ENCODE measurements at places on chromosomes 12 and 14.
A peak's percentile ranks its signal among the peaks of the same experiment; 100 is the strongest.

DNA sequence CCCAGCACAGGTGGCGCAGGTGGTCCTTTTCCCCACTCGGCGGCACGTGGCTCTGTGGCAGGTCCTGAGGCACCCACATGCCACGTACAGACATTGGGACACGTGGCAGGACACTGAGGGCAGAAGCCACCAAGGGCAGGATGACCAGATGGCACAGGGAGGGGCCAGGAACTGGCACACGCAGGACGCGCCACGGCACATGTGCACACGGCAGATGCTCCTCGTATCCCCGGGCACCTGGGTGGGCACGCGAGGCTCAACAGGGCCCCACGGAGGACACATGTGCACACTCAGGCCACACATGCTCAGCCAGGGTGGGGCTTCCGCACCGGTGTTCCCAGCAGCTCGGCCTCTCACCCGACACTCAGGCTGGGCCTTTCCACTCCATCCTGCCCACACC, 52.0 kb downstream of the FBRSL1 start:
- no peak for DNase-seq

DNA sequence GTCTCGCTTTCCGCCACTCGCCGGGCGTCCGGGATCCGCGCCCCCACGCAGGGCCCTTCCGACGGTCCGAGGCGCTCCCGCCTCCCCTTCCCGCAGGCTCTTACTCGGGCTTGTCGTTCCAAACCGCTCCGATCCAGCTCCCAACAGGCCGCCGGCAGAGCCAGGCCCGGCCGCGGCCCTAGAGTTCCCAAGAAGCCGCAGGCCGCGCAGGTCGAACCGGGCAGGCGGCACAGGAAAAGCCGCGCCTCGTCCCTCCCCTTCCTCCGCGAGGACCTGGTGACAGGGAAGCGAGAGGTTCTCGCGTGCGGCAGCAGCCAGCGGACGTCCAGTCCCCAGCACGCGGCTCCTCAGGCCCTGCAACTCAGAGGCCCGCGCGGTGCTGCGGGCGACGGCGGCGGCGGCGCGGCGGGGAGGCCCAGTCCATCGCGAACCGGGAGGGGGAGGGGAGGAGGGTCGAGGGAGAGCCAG, 272 bp downstream of the HECTD1 start:
- no peak for DNase-seq

DNA sequence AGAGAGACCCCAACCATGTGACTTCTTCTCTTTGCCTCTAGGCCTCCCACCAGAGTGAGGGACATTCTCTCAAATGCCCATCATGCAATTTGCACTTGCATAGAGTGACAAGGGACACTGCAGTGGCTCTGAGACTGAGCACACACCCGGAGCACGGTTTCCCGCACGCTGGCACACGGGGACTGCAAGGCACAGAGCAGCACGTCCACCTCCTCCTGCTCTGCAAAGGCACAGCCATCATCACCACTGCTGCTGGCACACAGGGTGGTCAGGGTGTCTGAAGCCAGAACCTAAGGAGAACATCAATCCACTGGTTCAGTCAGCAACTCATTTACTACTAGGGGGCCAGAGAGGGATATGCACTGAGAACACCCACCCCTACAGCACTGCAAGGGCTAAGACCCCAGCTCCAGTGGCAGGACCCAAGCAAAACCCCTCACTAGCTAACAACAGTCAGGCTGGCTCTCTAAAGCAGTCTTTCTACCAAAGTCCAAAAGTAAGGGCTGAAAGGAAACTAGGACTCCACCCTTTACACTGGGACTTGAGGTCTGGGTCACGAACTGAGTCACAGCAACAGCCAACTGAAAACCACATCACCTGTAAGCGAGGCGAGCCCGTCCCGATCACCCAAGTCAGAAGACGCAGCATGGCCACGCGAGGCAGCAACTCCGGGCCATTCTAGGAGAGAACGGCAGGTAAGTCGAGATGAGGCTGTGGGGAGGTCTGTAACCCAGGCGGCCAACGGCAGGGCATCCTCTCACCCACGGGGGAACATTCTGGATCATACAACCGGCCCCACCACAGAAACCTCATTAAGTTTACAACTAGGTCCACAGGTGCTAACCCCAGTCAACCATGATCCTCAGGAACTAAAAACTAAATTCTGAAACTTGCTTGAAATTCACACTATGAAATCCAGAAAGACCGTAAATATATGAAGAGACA, 37.9 kb downstream of the GCN1 start:
- DNase-seq, result no peak

DNA sequence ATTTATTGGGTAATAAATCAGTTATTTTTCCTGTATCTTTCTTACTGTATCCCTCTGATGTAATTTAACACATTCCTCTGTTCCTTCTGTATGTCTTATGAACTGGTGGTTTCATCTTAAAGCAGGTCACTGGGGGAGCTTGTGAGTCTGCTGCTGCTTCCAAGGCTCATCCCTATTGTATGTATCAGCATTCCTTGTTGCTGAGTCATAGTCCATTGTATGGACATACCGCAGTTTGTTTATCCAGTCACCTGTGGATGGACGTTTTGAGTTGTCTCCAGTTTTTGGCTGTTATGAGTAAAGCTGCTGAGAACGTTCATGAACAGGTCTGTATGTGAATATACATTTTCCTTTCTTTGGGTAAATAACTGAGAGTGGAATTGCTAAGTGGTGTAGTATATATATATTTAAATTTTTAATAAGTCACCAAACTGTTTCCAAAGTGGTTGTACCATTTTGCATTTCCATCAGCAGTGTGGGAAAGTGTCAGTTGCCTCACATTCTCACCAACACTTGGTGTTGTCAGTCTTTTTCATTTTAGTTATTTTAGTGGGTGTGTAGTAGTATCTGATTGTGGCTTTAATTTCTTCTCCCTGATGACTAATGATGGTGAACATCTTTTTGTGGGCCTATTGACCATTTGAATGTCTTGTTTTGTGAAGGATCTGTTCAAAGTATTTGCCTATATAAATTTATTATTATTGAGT, 82.7 kb downstream of the BEGAIN start:
- no peak for DNase-seq

DNA sequence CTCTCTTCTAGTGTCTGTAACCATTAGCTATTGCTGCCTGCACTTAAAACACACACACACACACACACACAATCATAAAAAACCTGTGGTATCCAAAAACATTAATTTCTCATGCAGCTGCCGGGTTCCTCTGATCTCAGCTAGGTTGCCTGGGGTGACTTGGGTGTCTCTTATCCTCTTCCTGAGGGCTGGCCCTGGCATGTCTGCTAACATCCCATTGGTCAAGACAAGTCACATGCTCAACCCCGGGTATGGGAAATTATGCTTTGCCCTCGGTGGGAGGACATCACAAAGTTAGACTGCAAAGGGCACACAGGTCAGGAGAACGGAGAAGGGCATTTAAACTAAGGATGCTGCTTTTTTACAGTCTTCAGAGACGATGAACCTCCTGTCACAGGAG, 55.7 kb downstream of the TRPV4 start:
- DNase-seq, result no peak

- DNase-seq, result no peak
Observed at GRCh38 chr12:122452701-122453285, 30.3 kb upstream of the CLIP1 start.

DNA sequence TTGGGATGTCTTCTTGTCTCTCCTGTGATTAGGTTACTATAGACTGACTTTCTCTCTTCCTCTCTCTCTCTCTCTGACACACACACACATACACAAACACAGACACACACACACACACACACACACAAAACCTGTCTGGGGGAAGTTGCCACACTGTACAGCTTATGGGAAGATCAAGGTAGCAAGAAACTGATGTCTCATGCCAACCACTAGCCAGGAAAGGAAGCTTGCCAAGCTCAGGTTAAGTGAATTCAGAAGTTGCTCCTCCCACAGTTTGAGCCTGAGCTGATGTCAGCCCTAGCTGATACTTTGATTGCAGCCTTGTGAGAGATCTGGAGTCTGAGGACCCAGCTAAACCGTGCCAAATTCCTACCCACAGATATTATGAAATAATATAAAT, 67.1 kb downstream of the PPFIA2 start:
- no peak for DNase-seq

DNA sequence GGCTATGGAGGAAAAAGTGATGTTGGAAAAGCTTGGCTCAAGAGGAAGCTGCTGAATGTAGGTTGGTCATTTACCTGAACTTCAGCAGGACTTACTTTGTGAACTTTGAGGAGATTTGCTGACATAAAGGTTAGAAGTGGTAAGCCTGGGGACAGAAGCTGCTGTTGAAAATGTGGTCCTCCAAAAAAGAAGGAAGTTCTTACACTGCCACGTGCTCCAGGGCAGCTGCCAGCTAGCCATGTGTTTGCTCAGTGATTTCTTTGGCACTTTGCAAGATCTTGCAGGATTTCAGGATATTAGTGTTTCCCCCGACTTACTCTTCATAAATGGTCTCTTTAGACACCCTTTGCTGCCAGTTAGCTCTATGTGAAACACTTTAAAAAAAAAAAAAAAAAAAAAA, 14.8 kb upstream of the DYRK2 start:
- peak; percentile 47 for DNase-seq

DNA sequence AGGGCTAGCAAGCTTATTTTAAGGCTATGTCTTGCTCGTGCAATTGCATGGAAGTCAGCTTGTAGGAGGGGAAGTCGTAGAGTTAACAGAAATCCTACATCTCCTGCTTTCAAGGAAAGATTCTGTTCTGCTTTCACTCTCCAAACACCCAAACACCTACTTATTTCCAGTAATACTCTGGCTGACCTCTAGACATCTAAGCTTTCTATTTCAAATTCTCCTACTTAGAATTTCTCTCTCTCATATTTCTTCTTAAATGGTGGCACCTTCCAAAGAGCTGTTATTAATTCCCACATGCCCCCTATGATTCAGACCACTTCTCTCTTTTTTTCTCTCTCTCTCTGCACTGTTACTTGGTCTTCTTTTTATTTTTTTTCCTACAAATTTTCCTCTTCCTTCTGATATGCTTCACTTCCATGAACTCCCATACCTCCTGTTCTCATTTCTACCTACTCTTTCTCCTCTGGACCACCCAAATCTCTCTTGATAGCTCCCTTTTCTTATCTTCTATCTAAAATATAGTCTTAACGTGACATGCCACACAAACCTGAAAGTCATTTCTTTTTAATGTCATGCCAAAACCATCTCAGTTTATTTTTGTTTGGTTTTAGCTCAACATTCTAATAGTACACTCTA, 90.8 kb downstream of the RPS6KA5 start:
- peak; percentile 59 for DNase-seq

DNA sequence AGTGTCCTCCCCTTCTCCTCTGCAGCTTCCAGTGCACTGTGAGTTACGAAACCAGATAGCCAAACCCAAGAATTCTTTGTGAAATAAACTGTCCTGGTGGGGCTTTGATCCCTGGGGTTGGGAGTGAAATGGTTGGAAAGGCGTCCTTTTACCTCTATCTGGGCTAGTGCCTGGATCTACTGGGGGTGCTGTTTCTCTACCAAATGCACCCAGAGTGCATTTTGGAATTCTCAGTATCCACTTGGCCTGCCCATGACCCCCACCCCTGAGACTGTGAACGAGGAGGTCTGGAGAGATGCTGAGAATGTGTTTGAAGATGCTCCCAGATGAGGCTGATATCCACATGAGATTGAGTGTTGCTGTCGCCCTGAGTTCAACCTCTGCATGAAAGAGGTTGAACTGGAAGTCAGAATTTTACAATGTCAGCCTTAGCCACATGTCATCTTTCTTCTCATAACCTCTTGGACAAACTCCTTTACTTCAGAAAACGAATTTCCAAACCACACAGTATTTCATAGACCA, 87.1 kb upstream of the CLMN start:
- no peak for DNase-seq

DNA sequence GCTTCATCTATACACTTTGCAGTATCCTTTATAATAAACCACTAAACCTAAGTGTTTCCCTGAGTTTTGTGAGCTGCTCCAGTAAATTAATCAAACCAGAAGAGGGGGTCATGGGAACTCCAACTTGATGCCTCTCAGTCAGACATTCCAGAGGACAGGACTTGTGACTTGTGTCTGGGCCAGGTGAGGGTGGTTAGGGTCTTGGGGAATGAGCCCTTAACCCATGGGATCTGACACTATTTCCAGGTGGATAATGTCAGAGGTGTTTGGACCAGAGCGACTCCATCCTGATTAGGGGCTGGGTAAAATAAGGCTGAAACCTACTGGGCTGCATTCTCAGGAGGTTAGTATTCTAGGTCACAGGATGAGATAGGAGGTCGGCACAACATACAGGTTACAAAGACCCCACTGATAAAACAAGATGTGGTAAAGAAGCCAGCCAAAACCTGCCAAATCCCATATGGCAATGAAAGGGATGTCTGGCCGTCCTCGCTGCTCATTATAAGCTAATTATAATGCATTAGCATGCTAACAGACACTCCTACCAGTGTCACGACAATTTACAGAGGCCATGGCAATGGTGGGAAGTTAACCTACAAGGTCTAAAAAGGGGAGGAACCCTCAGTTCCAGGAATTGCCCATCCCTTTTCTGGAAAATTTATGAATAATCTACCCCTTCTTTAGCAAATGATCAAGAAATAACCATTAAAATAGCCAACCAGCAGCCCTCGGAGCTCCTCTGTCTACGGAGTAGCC, 58.7 kb downstream of the BCAT1 start:
- no peak for DNase-seq

- DNase-seq, result no peak
Observed at GRCh38 chr14:44309331-44309730, 197.8 kb downstream of the FSCB start.

DNA sequence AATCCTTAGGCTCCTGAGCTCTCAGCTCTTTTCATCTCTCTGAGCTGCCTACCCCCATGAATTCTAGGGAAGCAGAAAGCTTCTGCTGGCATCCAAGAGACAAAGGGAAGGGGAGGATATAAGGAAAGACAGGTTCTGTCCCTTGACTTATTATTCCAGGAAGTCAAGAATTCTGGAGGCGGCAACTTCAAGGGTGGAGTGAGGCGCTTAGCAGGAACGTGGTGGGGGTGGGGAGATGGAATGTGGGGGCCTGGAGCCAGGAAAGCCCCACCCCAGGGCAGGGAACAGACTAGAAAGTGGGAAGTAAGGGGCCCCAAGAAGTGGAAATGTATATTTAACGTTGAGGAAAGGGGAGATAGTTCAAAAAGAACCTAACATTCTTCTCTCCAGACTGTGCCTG, 1.4 kb downstream of the CALCOCO1 start:
- no peak for DNase-seq

DNA sequence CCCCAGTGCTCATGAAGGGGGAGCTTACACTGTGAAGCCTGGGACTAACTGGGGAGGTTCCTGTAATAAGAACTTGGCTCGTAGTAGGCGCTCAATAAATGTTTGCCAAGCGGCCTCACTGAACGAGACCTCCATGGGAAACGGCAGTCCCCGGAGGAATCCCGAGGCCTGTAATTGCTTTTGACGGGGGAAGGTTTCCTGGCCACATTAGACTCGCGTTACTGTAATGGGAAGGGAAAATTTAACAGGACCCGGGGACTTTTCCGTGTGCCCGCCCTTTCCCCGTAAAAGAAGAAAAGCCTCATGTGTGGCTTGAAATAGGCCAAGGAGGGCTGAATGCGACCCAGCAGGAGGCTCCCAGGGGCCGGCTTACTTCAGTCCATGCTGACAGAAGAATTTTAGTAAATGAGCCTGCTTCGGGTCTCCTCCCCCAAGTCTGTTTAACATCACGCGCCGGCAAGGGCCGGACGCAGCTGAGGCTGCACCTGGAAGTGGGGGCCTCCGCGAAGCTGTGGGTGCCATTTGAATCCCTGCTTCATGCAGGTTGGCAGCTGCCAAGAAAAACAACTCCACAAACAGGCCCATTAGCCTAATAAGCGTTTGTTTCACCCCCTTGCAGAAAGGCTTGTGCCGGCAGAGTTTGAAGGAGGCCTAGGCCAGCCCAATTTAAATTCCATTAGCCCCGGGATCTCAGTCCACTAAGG, 39.8 kb upstream of the PWP1 start:
- peak; percentile 85 for DNase-seq

- DNase-seq, result no peak
Observed at GRCh38 chr12:78002878-78003277, 172.2 kb downstream of the NAV3 start.
